GDM1 (cell line): ENCODE measurements at places on chromosomes 13 and 19.
A peak's percentile ranks its signal among the peaks of the same experiment; 100 is the strongest.

- DNase-seq = no peak
Observed at GRCh38 chr13:73835138-73835721, 299.0 kb downstream of the KLF12 start.

DNA sequence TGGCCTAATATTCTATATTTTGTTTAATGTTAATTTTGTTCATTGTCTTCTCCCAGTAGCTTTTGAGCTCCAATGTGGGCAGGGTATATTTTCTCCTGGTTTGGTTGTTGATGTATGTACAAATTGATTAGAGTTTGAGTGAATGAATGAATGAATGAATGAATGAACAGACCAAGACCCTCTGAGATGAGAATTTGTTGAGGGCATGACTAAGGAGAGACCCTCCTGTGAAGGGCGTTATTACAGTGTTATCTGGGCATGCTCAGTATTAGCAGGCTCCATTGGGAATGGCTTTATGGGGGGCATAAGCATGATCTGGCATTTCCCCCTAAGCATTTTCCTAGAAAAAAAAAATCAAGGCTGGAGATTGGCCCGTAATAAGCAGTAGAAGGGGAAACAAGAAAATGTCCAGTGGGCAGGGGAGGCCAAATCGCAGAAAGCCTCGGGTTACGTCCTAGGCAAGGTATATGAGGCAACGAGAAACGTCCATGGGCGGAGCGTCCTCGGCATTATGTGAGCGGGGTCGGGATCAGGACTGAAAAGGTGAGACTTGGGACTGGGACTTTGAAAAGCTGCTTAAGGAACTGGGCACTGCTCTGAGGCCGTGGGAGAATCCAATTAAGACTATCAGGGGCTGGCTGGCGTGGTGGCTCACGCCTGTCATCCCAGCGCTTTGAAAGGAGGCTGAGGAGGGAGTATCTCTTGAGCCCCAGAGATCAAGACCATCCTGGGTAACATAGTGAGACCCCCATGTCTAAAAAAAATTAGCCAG, 904 bp upstream of the ARHGAP33 start:
- DNase-seq = no peak

- DNase-seq = no peak
Observed at GRCh38 chr13:31639443-31640163, 99.7 kb upstream of the RXFP2 start.

DNA sequence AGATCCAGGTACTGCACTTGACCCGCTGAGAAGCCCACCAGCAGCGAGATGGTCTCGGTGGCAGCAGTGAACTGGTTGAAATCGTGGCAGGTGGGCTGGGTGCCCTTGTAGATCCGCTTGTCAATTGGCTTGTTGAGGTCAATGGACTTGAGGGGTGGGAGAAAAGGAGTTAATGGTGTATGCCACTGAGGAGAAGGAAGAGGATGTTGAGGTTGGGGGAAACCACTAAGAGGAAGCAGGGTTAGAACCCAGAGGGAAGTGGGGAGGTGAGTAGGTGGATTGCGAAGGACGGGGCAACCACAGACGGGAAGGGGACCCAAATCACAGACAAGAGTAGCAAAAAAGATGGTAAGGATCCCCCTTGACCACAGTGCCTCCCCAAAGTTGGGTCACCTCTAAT, 1.7 kb downstream of the DMWD start:
- DNase-seq = peak; percentile 72

DNA sequence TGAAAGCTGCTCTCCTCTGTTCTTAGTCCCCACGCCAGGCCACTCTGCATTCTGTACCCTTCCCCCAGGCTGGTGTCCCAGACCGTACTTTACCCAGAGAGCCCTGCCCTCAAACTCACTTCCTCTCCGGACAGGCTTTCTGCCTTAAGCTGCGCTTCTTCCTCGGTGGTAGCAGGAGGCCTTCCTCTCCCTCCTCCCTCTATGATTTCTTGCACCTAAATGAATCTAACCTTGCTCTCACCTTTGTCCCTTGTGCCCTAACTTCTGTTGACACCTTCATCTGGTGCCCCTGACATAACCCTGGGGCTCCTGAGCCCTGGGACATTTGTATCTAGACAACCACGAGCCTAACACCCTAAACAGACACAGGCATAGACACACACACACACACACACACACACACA, 29.6 kb upstream of the CEACAM21 start:
- DNase-seq = peak; percentile 67

GRCh38 chr19:6098574-6098973, 11.7 kb downstream of the RFX2 start:
- no peak for DNase-seq

- DNase-seq = no peak
Observed at GRCh38 chr19:34178274-34178610, 5.9 kb downstream of the LSM14A start.

GRCh38 chr13:109372666-109373065, 413.7 kb downstream of the IRS2 start:
- no peak for DNase-seq

DNA sequence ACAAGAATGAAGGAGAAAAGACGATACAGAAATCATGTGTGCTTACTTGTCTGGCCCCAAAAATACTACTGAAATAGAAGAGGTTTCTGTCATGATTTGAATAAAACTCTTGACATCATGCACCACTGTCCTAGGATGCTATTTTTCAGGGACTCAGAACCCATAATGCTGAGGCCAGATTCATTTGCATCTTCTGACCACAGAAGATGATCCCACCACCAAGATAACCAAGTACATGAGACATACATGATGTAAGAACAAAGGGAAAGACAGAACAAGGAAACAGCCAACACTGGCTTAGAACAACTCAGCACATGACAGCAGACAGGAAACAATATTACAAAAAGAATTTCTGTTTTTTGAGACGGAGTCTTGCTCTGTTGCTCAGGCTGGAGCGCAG, 2.5 kb downstream of the ZNF552 start:
- no peak for DNase-seq

GRCh38 chr13:28324181-28324789, 170.6 kb downstream of the FLT1 start:
- peak; percentile 62 for DNase-seq

DNA sequence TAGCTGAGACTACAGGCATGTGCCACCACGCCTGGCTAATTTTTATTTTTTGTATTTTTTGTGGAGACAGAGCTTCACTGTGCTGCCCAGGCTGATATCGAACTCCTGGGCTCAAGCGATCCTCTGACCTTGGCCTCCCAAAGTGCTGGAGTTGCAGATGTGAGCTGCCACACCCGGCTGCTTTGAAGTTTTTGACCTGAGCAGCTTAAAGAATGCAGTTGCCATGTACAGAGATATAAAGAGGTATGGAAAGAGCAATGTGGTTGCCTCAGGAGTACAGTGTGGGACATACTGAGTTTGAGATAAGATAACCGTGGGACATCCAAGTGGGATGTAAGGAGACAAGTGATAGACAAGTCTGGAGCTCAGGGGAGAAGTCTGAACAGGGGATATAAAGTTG, 82.7 kb upstream of the LSM14A start:
- no peak for DNase-seq

- no peak for DNase-seq
Observed at GRCh38 chr13:79432992-79433391, 26.9 kb upstream of the RBM26 start.

DNA sequence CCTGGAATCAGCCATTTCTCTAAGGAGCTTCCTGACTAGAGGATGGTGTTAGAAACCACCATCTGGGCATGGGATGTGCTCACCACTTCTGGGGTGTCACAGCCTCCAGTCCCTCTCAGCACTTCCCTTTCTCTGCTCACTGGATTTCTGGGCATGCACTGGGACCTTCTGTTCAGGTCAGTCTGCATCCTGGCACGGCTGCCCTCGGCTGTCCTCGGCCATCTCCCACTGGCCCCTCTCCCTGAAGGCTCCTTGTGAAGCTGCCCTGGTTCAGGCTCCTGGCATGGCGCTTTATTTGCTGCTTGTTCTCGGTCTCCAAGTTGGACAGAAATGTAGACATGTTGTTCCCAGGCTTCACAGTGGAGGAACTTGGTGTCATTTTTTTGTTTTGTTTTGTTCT, 60.0 kb downstream of the TEX29 start:
- no peak for DNase-seq

DNA sequence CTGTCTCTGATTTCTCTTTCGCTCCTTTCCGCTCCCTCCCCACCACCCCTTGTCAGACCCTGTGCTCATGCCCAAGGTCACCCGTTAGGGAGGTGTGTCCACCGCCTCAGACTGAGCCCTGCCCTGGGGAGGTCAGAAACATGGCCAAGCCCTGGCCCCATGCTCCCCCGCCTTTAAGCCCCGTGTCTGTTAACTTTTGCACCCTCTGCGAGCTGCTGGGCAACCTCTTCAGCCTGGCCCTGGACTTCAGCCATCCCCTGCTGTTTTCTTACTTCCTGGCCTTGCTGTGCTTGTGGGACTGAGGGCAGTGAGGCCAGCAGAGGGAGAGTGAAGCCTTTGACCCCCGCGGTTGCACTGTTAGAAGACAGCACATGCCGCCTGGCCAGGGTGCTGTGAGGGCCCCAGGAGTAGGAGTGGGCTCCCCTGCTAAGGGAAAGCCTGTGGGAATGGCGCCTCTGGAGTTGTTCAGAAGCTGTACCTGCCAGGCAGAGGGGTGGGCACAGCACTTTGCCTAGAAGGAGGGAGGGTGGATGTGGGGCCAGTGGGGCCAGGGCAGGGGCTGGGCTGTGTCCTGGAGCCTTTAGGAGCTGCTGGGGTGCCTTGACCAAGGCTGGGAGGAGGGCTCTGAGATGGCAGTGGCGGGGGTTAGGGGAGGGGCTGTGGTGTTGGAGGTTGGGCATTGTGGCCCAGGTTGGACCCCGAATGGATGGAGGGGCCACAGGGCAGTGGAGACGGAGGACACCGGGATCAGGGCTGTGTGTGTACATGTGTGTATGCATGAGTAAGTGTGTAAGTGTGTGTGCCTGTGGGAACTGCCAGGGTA, 7.9 kb downstream of the UPF1 start:
- DNase-seq = no peak

DNA sequence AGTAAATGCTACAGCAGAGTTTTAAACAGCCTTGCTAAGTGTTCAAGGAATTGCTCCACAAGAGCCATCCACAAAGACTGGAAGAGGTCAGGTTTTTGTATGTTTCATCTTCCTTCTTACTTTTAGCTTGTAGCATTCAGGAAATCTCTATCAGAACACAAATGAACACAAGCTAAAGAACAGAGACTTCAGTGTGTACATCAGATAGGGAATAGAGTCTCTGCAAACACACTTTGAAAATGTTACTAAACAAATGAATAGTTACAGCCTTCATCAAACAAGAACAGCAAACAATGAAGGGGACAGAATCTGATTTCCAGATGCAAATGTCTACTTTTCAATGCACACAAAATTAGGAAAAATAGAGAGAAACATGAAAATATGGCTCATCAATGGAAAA, 7.7 kb downstream of the ZNF563 start:
- no peak for DNase-seq

- no peak for DNase-seq
Observed at GRCh38 chr19:7161292-7161691, 91.8 kb downstream of the ZNF557 start.

- DNase-seq = no peak
Observed at GRCh38 chr13:44317752-44318151, 55.9 kb upstream of the SERP2 start.
